Left cardiac atrium (tissue), 4 donors: ENCODE measurements at places on chromosomes 12 and 14.
A peak's percentile ranks its signal among the peaks of the same experiment; 100 is the strongest.

GRCh38 chr14:21019366-21019765 is 5.5 kb downstream of the NDRG2 start:
- DNase-seq, result no peak

DNA sequence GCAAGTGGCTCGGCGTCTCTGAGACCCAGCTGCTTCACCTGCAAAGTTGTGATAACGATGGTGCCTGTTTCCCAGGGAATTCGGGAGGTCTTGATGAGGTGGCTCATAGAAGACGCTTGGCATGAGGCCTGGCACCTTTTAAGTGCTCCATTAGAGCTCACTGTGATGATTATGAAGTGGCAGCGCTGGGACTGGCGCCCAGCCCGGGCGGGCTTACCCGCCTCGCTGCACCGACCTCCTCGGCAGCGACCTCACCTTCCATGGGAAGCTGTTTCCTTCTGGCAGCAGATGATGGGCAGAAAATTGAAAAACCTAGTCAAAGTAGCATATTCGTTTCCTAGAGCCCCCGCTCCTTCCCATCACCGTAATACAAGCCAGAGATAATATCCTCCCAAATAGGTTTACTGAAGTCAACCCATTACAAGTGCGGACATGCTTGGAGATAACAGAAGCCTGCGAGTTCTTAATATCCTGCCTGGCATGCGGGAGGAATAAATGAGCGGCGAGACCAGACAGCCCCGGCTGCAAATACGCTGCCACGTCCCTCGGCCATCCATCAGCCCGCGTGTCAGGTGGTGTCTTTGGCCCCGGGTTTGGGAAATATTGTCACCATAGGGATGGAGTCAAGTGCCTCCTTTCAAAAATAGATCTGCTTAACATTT is 35.2 kb upstream of the DLK1 start:
- DNase-seq, result no peak

GRCh38 chr12:53071591-53072551 is 7.3 kb downstream of the SPRYD3 start:
- DNase-seq, result peak; percentile 88

- no peak for DNase-seq
These were observed 7.4 kb upstream of the SNAPC1 start for GRCh38 chr14:61754627-61755381.

DNA sequence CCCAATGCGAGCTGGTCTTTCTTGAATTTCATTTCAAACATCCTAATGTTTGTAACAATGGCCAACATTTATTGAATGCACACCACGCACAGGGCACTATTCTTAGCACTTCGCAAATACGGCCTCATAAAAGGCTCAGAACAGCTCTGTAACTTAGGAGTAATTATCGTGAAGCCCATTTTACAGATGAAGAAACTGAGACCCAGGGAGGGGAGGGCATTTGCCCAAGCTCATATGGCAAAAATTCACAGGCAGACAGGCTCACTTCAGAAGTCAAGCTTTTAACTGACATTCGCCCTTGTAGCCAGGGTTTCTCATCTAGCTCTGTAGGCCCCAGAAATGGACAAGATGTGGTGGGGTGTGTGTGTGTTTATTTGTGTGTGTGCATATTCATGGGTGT is 60.3 kb upstream of the TBX3 start:
- DNase-seq, result no peak

DNA sequence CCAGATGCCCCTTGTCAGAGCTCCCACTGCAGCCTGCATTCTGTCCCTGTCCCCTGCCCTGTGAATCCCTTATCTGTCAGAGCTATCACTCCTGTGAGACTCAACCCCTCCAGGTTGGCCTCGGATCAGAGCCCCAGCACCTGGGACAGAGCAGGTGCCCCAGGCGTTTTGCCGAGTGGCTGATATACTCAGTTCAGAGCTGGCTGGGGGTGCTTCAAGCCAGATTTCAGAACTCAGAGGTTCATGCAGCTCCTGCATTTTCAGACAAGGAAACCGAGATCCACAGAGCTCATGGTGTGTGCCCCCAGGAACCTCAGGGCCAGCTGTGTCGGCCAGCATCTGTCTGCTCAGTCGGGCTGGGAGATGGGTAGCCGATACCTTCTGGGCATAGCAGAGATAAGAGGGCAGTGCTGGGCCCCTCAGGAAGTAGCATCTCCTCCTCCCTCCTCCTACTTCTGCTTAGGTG is 228.0 kb upstream of the RTL1 start:
- no peak for DNase-seq

- DNase-seq, result no peak
These were observed 19.9 kb upstream of the RASSF8 start for GRCh38 chr12:25938581-25938980.

DNA sequence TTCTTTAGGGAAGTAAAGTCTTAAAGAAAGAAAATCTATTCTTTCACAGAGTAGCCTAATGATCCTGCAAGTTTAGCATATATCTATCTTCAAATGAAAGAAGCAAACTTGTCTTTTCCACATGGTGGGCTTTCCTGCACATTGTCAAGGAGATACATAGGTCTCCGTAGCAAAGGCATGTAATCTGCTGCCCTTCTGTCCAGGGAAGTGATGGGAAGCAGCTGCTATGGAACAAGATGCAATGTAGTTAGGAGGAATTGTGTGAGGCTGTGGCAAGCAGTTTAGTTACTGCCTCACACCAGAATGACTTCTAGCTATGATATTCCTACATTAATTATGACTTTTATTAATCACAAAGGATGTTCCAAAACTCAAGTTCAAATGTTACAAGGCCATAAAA is 174.4 kb downstream of the PDZRN4 start:
- DNase-seq, result no peak

DNA sequence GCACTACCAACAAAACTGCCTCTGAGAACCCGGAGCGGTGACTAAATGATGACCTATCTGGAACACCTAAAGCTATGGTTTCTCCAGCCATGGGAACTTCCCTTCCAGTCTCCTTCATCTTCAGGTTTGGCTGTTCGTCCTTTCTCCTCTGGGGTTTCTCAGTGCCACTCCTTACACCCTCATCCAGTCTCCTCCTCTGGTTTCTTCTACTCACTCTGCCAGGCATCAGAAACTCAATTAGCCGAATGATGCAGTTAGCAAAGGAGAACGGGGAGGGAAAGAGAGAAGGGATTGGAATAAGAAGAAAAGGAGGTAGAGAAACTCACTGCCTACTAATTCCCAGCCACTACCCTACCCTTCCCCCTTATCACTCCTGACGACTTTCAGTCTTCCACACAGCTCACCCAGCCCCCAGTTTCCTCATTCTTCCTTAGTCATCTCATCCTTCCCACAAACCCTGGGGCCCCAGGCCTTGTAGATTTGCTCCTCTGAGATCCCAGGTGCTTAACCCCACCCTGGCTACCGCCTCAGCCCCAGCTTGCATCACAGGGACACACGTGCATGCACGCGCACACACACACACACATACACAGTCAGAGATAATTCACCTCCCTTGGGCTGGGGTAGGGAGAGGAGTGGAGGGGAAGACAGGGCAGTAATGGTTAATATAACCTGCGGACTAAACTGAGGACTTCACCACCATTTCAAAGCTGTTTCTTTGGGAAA is 13.0 kb downstream of the FGD6 start:
- DNase-seq, result peak; percentile 35

DNA sequence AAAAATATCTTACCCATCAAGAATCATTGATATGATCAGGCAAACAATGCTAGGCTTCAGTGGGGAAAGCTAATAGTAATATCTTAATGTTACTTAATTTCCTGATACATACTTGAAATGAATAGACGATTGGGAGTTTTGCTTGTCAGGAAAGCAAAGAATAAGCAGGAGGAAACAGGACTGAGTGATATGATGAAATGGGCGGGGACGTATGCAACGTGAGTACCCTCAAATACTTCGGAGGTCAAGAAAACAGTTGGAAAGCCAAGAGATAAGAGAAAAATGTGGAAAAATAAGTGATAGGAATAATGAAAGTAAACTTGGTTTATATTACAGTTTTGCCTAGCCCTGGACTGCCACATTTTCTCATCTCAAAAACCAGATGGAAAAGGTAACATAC is 49.2 kb downstream of the METTL25 start:
- DNase-seq, result no peak

GRCh38 chr12:48419116-48419935 is 53.0 kb upstream of the ANP32D start:
- DNase-seq, result no peak

- no peak for DNase-seq
These were observed 111.9 kb downstream of the LRRK2 start for GRCh38 chr12:40336573-40337199.

DNA sequence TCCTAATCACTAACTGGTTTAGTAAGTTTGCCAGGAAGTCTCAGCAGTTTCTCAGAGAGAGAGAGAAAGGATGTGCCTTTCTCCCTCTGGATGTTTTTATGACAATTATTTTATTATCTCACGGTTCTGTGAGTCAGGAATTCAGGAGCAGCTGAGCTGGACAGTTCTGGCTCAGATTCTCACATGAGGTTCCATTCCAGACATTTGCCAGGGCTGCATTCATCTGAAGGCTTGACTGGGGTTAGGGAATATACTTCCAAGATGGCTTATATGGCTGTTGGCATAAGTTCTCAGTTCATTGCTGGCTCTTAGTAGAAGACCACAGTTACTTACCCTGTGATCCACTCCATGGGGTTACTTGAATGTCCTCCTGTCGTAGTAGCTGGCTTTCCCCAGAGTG is 101.2 kb upstream of the ATF7IP start:
- DNase-seq, result no peak

DNA sequence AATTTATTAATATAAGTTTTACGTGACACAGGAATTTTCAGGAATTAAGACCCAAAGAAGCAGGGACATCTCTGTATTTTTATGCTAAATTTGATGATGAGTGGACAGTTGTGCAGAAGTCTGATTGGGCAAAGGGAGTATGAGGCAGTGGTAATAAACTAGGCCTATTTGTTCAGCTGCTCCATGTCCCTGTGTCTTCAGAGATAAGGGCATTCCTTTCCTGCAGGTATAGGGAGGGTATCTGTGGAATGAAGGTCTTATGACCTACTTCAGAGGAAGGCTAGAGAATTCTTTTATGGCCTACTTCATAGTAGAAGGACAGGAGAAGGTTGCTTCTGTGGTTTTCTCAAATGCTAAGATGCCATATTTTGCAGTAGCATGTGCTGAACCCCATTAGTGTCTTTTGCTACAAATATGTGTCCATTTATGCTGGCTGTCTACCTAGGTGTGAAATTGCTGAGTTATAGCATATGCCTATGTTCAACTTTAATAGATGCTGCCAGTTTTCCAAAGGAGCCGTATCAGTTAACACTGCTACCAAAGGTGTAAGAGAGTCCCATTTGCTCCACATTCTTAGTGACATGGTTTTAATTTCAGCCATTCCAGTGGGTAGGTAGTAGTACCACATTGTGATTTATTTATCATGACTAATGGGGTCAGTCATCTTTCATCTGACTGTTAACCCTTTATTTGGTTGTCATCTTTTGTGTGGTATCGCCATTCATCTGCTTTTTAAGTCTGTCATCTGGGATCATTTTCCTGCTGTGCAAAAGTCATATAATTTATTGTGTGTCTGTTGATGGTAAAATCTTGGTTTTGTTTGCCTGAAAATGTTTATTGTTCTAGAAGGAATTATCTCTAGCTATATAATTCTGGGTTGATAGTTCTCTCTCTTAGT is 410.7 kb upstream of the RGS6 start:
- no peak for DNase-seq
